ENCODE measurements at places on chromosomes 6 and 20.

- no peak for DNase-seq
Measured at GRCh38 chr20:40925829-40926510, 102.7 kb upstream of the TOP1 start.

- DNase-seq = no peak
Measured at GRCh38 chr20:4821590-4821989, 99.9 kb downstream of the PRND start.

DNA sequence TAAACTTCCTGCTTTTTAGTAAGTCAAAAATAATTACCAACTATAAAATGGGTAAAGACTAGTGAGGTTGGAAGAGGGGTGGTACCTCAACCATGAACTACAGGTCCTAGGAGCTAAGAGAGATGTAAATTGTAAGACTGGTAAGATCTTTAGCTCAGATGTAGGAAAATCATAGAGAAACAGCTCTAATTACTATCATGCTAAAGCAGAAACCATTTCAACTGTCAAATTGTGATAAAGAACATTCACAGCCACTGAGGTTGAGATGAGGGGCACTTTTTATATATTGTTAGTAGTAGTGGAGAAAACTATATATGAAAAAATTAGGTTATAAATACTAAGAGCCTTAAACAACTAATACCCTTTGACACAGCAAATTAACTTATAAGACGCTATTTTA, 20.0 kb downstream of the CDK19 start:
- no peak for DNase-seq

- no peak for DNase-seq
Measured at GRCh38 chr20:64099086-64099786, 8.1 kb downstream of the NPBWR2 start.

DNA sequence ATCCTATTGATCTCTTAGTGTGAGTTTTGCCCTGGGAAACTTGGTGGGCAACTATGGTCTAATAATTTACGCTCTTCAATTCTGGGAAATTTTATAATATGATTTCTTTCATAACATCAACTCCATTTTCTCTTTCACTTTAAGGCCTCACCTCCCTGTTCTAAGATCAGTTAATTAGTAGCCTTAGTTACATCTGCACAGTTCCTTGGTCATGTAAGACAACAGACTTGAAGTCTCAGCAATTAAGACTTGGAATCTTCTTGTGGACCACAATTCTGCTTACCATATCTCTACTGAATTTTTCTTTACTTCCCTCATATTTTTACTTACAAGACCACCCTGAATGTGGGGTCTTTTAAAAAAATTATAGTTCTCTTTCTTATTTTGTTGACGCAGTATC, 8.7 kb downstream of the ENPP3 start:
- no peak for DNase-seq

GRCh38 chr6:163415620-163416556, 1.4 kb downstream of the QKI start:
- no peak for DNase-seq

DNA sequence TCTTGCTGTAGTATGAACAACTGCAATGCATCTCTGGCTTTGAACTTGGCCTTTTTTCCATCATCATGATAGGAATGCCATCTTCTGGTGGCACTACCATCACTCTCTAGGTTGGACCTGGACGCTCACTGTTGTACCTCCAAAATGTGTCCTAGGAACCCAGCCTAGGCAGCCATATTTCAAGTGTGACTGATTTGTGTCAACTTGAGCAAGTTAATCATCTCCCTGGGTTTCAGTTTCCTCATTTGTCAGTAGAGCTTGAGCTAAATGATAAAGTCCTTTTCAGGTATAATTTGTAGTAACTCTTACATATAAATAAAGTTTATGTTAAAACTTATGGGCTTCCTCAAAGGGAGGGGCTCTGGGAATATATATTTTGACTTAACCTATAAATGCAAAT, 241.7 kb upstream of the CEP162 start:
- DNase-seq = no peak

DNA sequence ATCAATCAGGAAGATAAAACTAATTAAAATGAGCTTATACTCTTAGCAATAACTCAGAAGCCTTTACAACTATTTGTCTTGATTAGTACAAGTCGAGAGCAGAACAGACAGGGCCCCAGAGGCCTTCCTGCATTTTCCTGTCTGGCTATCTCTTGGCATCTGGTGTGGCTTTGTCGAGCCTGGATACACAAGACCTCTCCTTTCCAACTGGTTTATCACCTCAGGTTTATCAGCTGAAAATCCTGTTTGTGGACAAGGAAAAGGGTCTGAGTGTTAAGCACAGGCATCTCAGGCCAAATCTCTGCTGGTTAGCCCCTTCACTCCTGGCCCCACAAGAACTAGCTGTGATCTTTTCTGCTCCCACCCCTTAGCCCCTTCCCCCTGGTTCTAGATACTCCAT, 32.6 kb downstream of the BAK1 start:
- no peak for DNase-seq

All from activated naive CD4-positive, alpha-beta T cell (primary cell).